T-helper 2 cell treated with Interferon-gamma antibody and Interleukin-4, amounts not matched to agents 5 μg/mL and 100 μg/mL, for 36 hours (primary cell): ENCODE measurements at places on chromosomes 13 and 19.

DNA sequence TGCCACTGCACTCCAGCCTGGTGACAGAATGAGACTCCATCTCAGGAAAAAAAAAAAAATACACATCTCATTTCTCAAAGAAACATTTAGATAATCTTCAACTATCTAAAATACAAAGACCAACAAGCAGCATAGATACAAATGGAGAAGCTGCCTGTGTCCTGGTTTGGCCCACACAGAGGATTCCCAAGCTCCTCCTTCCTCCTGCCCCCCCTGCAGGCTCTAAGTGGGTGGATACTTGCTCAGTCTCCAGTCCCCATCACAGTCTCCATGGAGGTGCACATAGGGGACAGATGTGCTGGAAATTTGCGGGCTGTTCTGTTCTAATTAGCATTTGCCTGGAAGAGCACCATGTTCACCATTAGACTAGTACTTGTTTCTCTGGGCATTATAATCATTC lies 59.9 kb downstream of the ABCC4 start:
- no peak overlapping the region for H3K4me3 ChIP-seq
- no peaks in the 10 kb centered on the region for H3K27me3 ChIP-seq
- DNase-seq = no peak
- peaks cover 2% of the 10 kb centered on the region for H3K36me3 ChIP-seq
- H3K27ac ChIP-seq = no peak overlapping the region

GRCh38 chr19:11252665-11253355 lies 9.5 kb downstream of the DOCK6 start:
- no peaks in the 10 kb centered on the region for H3K4me1 ChIP-seq
- no peaks in the 10 kb centered on the region for H3K36me3 ChIP-seq
- no peak overlapping the region for H3K4me3 ChIP-seq

DNA sequence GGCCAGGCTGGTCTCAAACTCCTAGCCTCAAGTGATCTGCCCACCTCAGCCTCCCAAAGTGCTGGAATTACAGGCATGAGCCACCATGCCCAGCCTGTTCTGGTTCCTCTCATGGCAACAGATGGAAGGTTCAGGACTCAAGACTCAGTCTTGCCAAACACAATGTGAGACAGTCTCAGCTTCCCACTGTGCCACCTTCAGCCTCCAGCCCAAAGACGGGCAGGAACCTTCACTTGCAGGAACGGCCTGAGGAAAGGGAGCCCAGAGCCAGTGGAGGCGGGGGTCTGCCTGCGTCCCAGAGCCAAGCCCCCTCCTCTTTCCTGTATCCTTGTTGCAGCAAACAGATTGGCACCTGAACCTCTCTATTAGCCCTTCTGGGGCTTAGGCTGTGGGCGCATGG lies 2.9 kb upstream of the CHST8 start:
- no peak overlapping the region for H3K4me3 ChIP-seq
- peaks cover 26% of the 10 kb centered on the region for H3K27me3 ChIP-seq
- no peak overlapping the region for H3K27ac ChIP-seq
- no peaks in the 10 kb centered on the region for H3K4me1 ChIP-seq
- H3K36me3 ChIP-seq = no peaks in the 10 kb centered on the region

DNA sequence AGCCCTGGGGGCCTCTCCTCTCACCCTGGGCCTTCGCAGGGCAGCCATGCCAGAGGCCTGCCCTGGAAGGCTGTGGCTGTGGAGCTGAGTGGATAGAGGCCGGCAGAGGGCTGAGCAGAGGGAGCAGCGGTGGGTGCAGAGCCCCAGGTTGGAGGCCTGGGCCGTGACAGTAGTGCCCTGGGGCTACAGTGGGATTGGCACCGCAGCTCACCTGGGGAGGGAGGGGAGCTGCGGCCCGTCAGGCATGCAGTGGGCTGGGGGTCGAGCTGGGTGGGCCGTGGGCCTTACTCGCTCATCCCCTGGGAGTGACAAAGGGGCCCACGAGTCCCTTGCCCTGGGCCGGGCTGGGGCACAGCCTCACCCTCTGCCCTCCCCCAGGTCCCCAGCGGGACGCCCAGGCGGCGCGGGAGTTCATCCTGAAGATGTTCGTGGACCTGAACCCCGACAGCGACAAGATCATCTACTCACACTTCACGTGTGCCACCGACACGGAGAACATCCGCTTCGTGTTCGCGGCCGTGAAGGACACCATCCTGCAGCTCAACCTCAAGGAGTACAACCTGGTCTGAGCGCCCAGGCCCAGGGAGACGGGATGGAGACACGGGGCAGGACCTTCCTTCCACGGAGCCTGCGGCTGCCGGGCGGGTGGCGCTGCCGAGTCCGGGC lies 15.1 kb upstream of the GNA15 start:
- no peaks in the 10 kb centered on the region for H3K36me3 ChIP-seq
- peaks cover 5% of the 10 kb centered on the region for H3K4me1 ChIP-seq
- DNase-seq = no peak
- no peak overlapping the region for H3K27ac ChIP-seq
- H3K4me3 ChIP-seq = no peak overlapping the region

- DNase-seq = no peak
- peaks cover 8% of the 10 kb centered on the region for H3K4me1 ChIP-seq
- no peak overlapping the region for H3K4me3 ChIP-seq
- H3K36me3 ChIP-seq = peaks cover 36% of the 10 kb centered on the region
- no peaks in the 10 kb centered on the region for H3K27me3 ChIP-seq
Measured at GRCh38 chr19:46733690-46734292, 12.1 kb upstream of the FKRP start.

DNA sequence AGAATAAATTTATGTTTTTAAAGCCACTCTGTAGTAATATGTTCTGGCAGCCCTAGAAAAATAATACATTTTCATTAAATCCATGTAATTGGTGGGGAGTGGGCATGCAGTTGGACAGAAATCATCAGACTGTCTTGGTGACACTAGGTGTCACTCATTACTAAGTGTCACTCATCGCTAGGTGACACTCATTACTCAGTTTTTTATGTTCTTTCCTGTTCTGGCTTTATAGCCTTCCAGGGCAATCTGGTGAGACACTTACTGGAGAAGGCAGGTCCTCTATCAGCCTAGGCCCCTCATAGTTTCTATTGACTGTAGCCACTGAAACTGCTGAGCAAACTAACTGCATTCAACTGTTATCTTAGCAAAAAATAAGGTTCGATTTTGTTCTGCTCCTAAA lies 542.1 kb downstream of the SLITRK1 start:
- no peak overlapping the region for H3K27ac ChIP-seq
- no peaks in the 10 kb centered on the region for H3K4me1 ChIP-seq
- H3K4me3 ChIP-seq = no peak overlapping the region

DNA sequence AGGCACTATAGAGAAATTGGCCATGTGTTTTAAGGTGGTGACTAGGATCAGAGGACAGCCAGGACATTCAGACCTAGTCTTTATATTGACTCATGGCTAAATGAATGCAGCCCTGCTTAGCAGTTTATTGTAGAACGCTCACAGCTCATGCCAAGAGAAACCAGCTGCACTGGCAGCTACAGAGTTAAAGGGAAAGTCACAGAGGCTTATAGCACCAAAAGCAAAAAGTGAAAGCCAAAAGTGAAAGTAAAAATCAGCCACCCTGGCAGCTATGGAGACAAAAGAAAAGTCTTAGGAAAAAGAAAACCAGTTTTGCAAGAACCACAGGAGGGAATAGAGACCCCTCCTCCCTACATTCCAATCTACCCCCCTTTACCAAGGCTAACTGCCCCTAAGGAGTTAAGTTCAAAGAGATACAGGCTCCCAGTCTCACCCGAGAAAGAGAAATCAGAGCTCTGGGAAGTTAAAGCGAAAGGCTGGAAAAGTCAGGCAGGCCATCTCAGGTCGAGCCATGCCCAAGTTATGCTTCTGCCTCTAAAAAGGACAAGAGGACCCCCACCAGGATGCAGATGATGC lies 99.0 kb downstream of the ZNF429 start:
- peaks cover 6% of the 10 kb centered on the region for H3K4me1 ChIP-seq
- peaks cover 3% of the 10 kb centered on the region for H3K36me3 ChIP-seq
- H3K4me3 ChIP-seq = peak overlapping the region; percentile 76
- no peaks in the 10 kb centered on the region for H3K27me3 ChIP-seq

GRCh38 chr19:43597876-43598275 lies 1.5 kb downstream of the ZNF576 start:
- peak overlapping the region; percentile 96 for H3K27ac ChIP-seq
- no peaks in the 10 kb centered on the region for H3K27me3 ChIP-seq
- peak overlapping the region; percentile 99 for H3K4me3 ChIP-seq
- H3K4me1 ChIP-seq = peaks cover 26% of the 10 kb centered on the region
- no peak for DNase-seq

DNA sequence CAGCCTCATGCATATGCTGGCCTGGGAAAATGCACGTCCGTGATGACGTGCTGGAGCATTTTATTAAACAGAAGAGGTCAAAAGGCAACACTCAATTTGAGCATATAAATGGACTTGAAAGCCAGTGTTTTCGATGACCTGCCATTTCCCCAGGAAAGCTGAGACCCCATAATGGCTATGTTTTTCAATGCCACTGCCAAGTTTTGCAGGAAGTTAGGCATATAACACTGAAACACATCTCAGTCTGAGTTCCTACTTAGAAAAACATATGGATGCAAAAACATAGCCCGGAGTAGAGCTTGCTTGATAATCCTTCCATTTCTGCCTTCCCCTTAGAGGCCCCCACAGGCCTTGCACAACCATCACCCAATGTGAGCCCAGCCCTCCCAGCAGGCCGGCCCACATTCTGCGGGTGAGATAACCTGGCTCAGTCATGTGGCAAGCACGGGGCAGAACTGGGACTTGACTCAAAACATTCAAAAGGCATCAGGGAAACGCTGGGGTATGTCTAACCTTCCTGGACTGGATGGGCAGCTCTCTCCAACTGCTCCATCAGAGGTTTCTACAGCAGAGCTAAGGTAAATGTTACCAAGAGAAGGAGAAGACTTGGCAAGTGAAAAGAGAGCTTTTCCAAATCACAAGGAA lies 24.9 kb downstream of the EPS15L1 start:
- no peak for DNase-seq
- no peaks in the 10 kb centered on the region for H3K27me3 ChIP-seq
- peak overlapping the region; percentile 89 for H3K27ac ChIP-seq
- H3K4me3 ChIP-seq = peak overlapping the region; percentile 53
- peaks cover 40% of the 10 kb centered on the region for H3K4me1 ChIP-seq

DNA sequence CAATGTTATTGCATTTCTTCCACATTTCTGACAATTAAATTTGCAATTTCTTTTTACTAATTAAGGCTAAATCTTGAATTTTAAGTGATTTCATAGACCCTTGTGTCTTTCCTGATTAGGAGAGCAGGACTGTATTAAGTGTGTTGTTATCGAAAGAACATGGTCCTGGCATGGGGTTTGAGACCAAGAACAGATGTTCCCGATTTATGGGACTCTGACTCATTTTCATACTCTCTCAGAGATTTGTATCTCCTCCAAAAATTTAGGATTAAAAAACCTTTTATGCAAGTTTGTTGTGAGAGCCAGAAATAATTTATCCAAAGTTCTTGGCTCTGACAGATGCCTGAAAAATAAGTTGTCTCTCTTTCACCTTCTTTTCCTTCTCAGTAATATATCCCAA lies 589.3 kb upstream of the ARGLU1 start:
- no peak for DNase-seq
- no peak overlapping the region for H3K4me3 ChIP-seq
- no peaks in the 10 kb centered on the region for H3K36me3 ChIP-seq
- no peaks in the 10 kb centered on the region for H3K4me1 ChIP-seq

GRCh38 chr13:71727662-71728061 lies 139.3 kb downstream of the DACH1 start:
- H3K27me3 ChIP-seq = no peaks in the 10 kb centered on the region
- H3K27ac ChIP-seq = no peak overlapping the region
- DNase-seq = no peak

DNA sequence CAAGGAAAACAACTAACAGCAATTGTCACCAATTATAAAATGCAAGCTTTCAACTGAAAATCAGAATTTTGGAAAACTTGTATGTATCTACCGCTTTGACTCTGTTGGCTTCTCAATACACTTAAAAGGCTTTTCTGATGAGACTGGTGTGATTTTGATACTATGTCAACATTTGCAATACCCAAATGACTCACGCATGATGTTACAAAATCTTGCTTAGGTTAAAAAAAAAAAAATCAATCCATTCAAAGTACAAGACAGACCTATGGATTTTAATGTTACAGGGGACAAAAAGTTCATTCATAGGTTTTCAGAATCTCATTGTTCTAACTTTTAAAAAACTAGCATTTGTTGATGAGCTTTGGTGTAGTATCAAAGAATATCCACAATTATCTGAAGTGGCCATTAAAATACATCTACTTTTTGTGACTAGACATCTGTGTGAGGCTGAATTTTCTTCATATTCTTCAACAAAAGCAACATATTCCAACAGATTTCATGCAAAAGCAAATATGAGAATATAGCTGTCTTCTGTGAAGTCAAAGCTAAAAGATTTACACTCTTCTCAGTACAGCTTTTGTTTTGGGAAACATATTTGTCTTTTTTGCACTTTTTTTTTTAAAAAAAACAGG lies 10.7 kb downstream of the ELF1 start:
- H3K27me3 ChIP-seq = no peaks in the 10 kb centered on the region
- H3K36me3 ChIP-seq = peaks cover 45% of the 10 kb centered on the region
- H3K27ac ChIP-seq = peak overlapping the region; percentile 78
- peaks cover 68% of the 10 kb centered on the region for H3K4me1 ChIP-seq
- H3K4me3 ChIP-seq = peak overlapping the region; percentile 80

DNA sequence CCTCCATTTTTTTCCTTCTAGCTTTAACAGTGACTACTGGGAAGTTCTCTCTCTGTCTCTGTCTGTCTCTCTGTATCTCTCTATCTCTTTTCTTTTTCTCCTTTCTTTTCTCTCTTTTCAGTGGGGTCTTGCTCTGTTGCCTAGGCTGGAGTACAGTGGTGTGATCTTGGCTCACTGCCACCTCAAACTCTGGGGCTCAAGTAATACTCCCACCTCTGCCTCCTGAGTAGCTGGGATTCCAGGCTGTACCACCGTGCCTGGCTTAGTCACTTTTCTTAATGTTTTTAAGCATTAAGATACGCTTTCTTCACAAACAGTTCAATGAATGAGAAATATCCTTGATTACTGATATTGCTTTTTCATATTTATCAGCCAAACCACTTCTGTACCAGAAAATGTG lies 13.1 kb downstream of the PCCA start:
- H3K27ac ChIP-seq = no peak overlapping the region
- H3K4me3 ChIP-seq = no peak overlapping the region
- no peak for DNase-seq
